GM18507 (cell line): ENCODE measurements at places on chromosomes 5 and 9.

GRCh38 chr9:105258225-105258737 lies 13.8 kb downstream of the SLC44A1 start:
- no peak for DNase-seq

DNA sequence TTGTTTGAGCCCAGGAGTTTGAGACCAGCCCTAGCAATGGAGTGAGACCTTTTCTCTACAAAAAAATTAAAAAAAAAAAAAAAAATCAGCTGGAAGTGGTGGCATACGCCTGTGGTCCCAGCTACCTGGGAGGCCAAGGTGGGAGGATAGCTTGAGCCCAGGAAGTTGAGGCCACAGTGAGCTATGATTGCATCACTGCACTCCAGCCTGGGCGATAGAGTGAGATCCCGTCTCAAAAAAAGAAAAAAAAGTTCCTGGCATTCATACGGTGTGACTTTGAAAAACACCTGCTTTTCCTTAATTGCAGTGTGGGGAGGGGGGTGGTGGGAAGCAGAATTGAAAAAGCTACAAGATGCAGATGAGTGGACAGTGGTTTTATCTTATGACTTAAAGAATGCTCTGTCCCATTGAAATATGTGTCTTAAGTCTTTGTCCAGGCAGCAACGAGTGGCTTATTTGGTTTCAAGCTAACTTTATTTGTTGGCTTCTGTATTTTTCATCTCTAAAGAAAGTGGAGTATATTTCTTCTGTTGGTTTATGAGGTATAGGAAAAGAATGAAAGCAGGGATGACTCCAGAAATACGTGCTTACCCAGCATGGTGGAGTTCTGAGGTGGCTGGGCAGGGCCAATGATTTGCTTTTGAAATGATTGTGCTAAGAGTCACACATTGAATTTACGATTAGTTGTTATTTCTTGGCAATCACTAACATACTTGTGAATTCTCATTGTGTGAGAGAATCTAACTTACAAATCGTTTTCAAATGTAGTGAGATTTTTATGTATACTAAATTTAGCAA lies 27.8 kb downstream of the ROPN1L start:
- no peak for DNase-seq

DNA sequence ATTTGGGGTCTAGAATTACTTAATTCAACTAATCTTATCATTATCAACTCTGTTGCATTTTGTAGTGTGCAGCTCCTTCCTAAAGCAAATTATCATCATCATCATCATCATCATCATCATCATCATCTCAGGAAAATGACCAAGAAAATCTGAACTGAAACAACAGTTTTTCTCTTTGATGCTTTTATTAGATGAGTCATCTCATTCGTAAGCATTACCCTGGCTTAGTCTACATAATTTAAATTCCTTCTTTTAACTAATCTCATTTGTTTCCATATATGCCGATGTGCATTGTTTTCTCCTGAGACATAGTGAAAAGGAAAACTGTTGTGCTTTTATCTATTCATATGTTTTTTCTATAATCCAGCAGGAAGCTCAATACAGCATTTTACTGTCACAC lies 173.0 kb upstream of the PDE4D start:
- no peak for DNase-seq

- no peak for DNase-seq
Observed at GRCh38 chr9:38342096-38342495, 50.4 kb upstream of the ALDH1B1 start.

GRCh38 chr9:136935651-136936050 lies 8.9 kb downstream of the FBXW5 start:
- DNase-seq, result no peak

DNA sequence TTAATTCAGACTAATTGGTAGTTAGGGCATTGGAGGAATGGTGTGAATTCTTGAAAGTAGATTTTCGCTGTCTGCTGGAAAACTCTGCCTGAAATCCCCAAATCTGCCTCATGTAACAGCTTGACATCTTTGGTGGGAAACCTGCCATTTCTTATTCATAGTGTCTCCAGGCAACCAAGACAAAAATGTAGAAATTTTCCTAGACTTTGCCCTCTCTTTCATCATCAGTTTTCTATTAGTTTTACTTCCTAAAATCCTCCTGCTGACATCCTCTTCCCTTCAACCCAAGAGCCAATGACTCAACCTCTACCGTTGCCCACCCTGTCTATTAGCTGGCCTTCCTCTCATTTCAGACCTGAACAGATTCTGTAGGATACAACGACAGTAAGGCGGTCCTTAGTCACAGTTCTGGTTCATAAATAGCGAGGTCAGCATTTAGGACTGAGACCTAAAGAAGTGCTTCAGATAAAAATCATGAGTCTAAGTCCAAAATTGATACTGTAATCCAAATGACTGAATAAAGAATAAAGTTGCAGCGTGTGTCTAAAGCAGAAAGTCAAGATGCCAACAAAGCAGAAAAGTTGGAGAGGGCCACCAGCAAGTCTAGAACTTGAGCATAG lies 133.9 kb downstream of the MUSK start:
- DNase-seq, result no peak

GRCh38 chr9:38141746-38142591 lies 72.9 kb upstream of the SHB start:
- peak; percentile 11 for DNase-seq

DNA sequence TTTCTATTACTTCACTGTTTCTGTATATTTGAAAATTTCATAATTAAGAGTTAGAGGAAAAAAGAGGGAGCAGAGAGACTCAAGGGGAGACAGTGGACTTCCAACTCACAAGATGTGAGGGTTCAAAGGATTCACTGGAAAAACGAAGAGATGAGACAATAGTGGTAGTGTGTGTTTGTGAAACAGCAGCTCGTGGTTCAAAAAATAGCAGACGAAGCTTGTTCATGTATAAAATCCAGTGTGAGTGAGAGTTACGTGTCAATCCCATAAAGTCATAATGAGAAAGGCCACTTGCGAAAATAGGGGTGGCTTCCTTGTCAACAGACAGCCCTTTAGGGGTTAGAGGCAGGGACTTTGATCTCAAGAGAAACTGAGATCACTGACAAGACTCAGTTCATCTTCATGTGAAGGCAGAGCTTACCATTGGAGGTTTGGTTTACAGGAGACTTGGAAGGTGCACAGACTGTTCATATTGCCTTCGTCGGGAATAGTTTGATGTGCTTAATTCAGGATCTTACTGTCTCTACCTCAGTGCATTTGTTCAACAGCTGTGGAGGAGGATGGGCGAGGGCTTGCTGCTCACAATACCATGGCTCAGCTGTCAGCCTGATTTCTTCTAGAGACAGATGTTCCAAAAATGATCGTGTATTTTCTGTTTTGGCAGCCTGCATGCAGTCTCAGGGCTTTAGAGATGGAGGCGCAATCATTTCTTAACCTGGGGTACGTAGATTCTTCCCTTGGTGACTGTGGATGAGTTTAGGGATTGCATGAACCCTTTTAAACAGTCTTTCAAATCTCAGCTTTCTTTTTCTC lies 105.7 kb upstream of the KLF9 start:
- DNase-seq, result peak; percentile 25

GRCh38 chr9:27108981-27109541 lies at the start of gene TEK:
Gene TEK, plus strand, starts transcription at chr9:27109225. Its CDS starts 366 bp downstream, at chr9:27109591.
- no peak for DNase-seq

GRCh38 chr5:32308946-32309345 lies 3.8 kb downstream of the MTMR12 start:
- no peak for DNase-seq

- peak; percentile 73 for DNase-seq
Observed at GRCh38 chr5:10635257-10635866, 71.5 kb downstream of the ANKRD33B start.

DNA sequence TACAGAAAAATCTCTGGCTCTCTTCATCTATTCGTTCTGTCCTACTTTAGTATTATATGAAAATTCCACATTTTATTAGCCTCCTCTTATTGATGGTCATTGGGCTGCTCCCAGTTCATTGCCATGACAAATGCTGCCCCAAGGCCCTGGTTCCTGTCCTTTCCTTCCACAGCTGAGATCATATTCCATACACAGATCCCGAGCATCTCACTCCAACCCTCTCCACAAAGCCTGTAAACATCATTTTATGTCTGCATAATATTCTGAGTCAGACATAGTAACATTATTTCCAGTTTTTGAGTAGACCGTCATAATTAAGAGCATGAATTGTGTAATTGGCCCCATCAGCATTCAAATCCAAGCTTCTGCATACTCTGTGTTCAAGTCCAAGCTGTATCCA lies 86.3 kb downstream of the MVB12B start:
- no peak for DNase-seq

GRCh38 chr5:174210596-174211276 lies 165.2 kb downstream of the NSG2 start:
- no peak for DNase-seq

DNA sequence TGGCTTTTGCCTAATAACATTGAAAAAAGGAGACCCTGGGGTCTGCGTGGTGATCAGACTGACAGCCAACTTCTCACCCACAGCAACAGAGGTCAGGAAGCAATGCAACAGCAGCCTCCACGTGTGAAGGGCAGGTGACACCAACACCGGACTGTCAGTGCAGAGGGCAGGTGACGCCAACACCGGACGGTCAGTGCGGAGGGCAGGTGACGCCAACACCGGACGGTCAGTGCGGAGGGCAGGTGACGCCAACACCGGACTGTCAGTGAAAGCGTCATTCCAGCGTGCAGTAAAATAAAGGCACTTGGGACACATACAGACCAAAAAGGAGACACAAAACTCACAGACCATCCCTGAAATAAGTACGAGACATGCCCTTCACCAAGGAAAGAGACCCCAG lies 37.2 kb upstream of the CEP72 start:
- DNase-seq, result no peak

- DNase-seq, result no peak
Observed at GRCh38 chr5:107337281-107337680, 333.5 kb downstream of the EFNA5 start.

DNA sequence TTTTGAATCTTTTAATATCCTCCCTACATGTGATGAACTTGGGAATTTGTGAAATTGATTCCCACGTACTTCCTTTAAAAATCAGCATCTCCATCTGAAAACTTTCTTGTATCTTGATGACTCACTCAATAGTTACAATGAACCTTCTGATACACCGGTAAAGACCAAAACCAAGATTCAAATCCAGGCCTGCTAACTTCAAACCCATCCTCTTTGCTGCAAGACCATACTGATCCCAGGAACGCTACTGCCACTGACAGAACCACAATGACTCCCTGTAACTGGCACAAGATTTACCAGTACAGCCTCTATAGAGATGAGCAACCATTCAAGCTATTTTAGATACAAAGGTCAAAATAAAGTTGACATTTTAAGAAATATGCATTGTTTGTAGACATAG lies 332.9 kb downstream of the DNAH5 start:
- DNase-seq, result no peak

DNA sequence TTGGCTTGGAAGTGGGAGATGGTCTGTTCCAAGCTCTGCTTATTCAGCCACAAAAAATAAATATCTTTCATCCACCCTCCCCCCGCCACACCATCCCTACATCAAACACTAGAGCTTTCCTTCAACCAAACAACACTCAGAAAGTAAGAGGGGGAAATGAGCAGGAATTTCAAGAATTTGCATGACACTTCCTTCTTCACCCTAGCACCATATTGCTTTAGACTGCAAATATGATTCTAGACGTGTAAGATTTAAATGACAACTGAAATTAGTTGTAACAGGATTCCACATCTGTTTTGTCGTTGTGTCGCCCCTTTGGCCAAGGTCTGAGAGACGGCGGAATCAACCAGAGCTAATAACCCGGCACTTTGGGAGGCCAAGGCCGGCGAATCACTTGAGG lies 88.5 kb downstream of the NDFIP1 start:
- DNase-seq, result no peak

GRCh38 chr5:150590979-150591695 lies 49.3 kb upstream of the SYNPO start:
- DNase-seq, result no peak

DNA sequence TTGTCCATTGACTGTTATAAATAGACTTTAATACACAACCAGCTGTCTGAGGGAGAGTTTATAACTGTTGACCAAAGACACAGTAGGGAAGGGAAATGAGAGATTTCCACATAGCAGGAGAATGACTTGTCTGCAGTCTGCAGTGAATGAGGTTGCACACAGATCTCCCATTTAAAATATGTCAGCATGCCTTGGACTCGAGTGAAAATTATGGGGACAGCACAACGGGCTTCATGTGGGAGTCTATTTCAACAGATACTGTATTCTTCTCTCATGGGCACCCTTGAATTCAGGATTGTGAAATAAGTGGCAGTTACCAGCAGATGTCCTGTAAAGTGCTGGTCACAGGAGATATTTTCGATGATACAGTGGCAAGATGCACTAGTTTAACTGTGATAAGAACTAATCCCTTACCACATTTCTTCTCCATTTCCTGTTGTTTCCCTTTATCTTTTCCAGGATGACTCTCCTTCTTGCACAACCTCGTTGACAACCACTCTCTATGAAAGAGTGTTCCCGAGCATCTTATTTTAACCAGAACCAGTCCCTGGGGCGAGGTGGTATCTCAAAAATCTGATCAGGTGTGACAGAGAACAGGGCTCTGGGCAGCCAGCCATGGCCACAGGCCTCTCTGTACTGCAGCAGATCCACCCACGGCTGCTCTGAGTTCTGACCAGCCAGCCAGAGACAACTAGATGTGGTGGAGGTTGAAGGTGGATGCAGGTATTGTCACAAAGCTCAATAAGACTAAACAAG lies 51.5 kb upstream of the MAP3K1 start:
- DNase-seq, result no peak

DNA sequence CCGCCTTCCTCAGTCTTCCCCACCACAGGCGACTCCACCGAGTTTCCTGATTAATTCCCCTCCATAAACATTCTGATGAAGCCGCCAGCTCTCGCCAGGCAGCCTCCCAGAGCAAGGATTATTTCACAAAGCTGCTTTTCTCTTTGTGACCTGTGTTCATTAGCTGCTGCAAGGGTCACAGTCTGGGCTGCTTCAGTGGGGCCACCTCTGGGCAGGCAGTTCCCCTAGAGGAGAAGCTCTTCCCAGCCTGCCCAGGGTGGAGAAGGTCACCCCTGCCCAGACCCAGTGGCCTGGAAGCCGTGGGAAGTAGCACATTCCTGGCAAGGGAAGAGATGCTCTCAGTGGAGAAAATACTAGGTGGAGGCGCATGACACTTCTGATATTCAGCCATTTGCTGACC lies 58.4 kb upstream of the RAPGEF1 start:
- DNase-seq, result no peak
